Thoracic aorta (tissue), 2 donors: ENCODE measurements at places on chromosomes 3 and 15.

- no peak for DNase-seq
These were observed 109.9 kb upstream of the GAP43 start for GRCh38 chr3:115513416-115513800.

DNA sequence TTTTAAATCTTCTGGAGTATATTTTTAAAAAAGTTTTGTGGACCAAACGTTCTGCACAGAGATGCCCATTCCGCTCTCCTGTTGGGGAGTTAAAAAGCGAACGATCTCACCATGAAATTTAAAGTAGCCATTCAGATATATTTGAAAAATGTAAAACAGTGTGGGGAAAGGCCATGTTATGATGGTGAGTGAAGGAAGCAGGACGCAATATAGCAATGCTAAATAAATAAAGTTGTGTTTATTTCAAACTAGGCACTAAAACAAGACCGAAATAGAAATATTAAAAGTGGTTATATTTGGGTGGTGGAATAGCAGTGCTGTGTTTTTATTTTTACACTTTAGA lies 327 bp upstream of the CCDC13 start:
- DNase-seq, result no peak

DNA sequence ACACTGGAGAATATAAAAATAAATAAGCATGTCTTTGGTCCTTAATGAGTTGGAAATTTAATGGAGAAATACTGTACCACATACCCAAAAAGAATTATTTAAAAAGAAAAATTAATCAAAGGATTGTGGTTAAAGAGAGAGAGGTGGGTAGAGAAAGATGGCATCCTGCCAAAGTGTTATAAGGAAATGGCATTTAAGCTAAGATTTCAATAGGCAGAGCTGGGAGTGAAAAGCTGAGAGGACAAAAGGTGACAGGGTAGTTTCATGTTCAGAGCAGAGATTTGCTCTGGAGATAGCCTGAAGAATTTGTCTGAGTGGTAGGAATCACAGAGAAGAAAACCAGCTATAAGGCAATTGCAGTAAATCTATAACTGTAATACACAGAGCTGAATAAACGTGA lies 181.0 kb downstream of the SI start:
- no peak for DNase-seq

GRCh38 chr15:89101302-89102193 lies 13.3 kb downstream of the ABHD2 start:
- peak; percentile 68 for DNase-seq

DNA sequence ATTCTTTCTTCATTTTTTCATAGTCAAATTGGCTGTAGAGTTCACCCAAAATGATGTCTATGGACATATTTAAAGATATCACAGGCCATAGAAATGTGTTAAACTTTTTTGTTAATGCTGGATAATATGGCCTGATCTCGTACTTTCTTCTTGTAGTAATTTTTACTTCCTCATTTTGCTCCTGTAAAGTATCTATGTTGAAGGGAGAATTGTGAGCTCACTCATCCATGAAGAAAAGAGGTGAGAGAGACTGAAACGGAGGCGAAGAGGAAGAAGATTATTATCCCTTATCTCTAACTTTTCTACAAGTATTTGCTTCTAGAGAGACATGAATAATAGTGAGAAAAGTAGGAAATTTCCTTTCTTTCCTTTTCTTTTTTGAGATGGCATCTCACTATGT lies 613.8 kb upstream of the TBL1XR1 start:
- no peak for DNase-seq

- DNase-seq, result no peak
These were observed 64.0 kb upstream of the CPOX start for GRCh38 chr3:98657457-98657856.

- DNase-seq, result no peak
These were observed 146.0 kb downstream of the NUP210 start for GRCh38 chr3:13274125-13274524.

- DNase-seq, result no peak
These were observed 64.4 kb downstream of the LRRC28 start for GRCh38 chr15:99315636-99316035.

DNA sequence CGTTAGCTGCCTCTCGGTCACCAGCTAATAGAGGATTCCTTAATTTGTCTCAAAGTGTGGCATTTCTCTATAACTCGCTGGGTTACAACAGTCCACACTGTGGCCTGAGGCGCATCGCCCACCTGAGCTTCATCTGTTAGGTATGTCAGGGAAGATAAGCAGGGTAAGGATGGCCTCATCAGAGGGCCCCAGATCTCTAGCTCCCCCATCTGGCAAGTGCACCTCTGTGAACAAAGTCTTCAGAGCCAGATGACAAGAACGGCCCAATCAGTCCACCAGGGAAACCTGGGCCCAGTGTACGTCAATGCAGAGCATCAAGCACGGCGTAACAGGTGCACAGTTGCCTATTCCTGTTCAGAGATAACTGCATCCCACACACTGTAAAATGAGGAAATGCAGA lies 23.2 kb downstream of the FRG2C start:
- DNase-seq, result no peak

GRCh38 chr3:13245615-13245978 lies 172.4 kb upstream of the IQSEC1 start:
- DNase-seq, result no peak

DNA sequence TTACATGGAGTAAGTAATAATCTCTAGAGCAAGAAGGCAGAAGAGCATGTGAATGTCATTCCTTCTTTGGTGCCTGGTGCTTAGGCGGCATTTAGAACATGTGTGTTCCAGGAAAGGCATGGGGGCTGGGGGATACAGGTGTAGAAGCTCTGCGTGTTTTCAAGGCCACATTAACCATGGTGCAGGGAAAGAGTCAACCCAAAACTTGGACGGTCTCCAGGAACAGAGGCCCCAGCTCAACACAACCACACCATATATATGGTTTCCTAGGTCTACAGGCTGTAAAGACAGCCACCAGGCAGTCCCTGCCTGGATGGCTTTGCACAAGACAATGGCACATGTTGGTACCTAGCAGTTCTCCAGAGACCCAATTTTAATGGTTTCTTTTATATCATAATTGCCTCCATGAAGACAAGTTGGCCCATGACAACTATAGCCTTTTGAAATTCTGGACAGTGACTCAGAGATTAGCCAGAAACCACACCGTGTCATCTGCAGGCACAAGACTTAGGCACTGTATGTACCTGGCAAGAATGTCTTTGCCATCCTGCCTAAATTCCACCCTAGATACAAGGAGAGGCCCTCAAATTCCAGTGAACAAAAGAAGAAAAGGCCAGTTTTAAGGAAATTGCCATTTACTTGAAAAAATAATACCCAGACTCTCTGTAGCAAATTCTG lies 25.0 kb upstream of the DGKG start:
- DNase-seq, result no peak
